ENCODE measurements at places on chromosomes 2 and 18.

DNA sequence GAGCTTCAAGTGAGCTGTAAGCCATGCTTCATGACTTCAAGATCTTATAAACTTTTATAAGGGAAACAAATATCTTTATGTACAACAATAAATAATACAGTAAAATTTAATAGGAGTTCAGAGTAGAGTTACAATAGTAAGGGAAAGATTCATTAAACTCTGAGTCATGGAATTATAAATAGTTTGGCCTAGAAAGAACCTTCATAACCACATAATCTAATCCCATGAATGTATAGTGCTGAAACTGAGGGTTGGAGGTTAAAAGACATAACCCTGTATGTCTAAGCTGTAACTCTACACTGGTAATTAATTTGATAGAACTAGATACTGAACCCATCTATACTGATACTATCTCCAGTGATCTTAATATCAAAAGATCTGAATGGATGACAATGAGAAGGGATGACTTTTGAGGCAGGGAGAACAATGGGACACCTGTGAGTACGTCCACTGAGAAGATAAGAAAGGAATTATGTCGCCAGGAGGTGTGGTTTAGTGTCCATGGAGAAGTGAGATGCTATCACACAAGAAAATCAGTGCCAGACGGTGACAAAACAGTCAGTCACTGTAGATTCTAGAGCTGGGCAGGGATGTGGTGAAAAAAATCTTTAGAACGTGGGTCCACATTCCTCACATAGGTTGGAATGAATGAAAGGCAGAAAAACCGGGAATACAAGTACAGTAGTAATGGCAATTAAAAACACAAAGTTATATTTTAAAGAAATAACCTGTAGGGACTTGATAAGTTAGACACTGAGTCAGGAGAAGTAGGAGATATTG lies 1.1 kb downstream of the IL1F10 start:
- no peaks in the 10 kb centered on the region for H3K36me3 ChIP-seq
- peaks cover 36% of the 10 kb centered on the region for H3K27me3 ChIP-seq
- no peaks in the 10 kb centered on the region for H3K4me1 ChIP-seq
- H3K27ac ChIP-seq = no peak overlapping the region
- H3K4me3 ChIP-seq = no peak overlapping the region
- DNase-seq = no peak

GRCh38 chr2:88638123-88638650 lies 10.9 kb upstream of the EIF2AK3 start:
- H3K4me1 ChIP-seq = peaks cover 20% of the 10 kb centered on the region
- DNase-seq = no peak
- H3K36me3 ChIP-seq = no peaks in the 10 kb centered on the region
- H3K4me3 ChIP-seq = no peak overlapping the region

GRCh38 chr2:157170299-157170698 lies 87.2 kb upstream of the GALNT5 start:
- H3K4me3 ChIP-seq = no peak overlapping the region
- H3K36me3 ChIP-seq = no peaks in the 10 kb centered on the region
- no peak overlapping the region for H3K27ac ChIP-seq
- DNase-seq = no peak

- H3K36me3 ChIP-seq = no peaks in the 10 kb centered on the region
- H3K4me3 ChIP-seq = no peak overlapping the region
- DNase-seq = no peak
Measured at GRCh38 chr2:175688243-175688642, 313.8 kb downstream of the LNPK start.
